MCF 10A (cell line): ENCODE measurements at places on chromosomes 7 and 10. TPM values are rescaled to one million over a fixed set of nuclear protein-coding genes. Genes with fewer than 3 reads are reported as not detected.

DNA sequence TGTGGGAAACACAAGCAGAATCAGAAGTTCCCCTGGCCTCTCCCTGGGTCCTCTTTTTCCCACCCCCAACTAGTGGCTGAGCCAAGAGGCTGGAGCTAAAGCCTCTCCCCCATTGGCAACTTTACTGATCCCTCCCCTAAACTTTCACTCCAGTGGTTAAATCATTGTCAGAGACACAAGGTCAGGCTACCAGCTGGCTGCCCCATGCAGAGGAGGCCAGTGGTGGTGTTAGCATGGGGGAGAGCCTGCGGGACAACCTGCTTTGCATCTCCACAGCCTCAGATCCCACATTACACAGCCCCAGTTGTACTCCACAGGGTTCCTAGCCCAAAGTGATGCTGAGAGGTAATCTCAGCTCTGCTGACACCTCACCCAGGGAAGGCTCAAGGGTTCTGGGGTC is 21.0 kb downstream of the NEUROG3 start:
- DNase-seq, result no peak

DNA sequence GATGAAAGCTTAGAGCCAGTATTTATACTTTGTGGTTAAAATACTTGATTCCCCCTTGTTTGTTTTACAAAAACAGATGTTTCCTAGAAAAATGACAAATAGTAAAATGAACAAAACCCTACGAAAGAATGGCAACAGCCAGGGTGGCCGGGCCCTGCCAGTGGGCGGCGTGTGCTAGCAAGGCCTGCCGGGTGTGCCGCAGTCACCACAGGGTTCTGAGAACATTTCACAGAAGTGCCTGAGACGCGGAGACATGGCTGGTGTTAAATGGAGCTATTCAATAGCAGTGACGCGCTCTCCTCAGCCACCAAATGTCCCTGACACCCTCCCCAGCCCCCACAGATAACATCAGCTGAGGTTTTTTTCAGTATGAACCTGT is 14.5 kb downstream of the GPR146 start:
- DNase-seq, result no peak

RGR gene
- not detected in 2 replicates for total RNA-seq

- peak; percentile 34 for DNase-seq
Observed at GRCh38 chr10:121112579-121113384, 261.6 kb downstream of the WDR11 start.

DNA sequence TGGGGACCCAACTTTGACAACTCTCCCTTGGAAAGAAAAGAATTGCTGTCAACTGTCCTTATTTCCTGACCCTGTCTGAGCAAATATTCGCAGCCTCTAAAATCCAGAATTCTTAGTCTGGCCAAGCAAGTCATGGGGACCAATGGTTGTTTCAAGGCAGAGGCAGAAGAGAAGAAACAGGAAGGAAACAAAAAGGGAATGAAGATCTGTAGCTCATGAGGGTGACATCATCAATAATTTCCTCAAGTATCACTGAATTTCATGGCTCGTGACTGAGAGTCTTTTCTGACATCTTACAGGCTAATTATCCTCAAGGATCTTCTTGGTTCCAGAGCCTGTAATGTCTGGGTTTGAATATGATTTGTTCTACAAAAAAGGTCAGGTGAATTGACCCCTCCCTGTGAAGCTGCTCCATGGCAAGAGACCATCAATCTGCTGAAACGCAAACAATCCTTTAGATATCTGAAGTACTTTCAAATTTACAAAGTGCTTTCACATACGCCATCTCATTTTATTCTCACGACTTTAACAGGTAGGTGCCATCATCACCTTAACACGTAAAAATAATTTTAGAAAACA is 5.8 kb downstream of the CDK6 start:
- DNase-seq, result no peak

PNLIPRP2 gene
- not detected in 2 replicates for total RNA-seq

SSMEM1 gene
- total RNA-seq, result not detected in 2 replicates

- peak; percentile 72 for DNase-seq
Observed at GRCh38 chr10:30986053-30986555, 45.6 kb downstream of the ZNF438 start.

NEURL1 gene
- total RNA-seq, result 0.20 TPM in 1 of 2 replicates, not detected in the other

ZNF92 gene
- total RNA-seq, result 5.4 and 5.6 TPM in 2 replicates

BUB3 gene
- total RNA-seq, result 185 and 197 TPM in 2 replicates

LRRC4 gene
- not detected in 2 replicates for total RNA-seq

ACBD7 gene
- total RNA-seq, result 0.54 and 0.63 TPM in 2 replicates

GRCh38 chr10:109940553-109940952 is 17.2 kb upstream of the XPNPEP1 start:
- no peak for DNase-seq

HTR7 gene
- total RNA-seq, result 14.1 and 15.3 TPM in 2 replicates

GRCh38 chr7:4030346-4030950 is 651.6 kb upstream of the FOXK1 start:
- DNase-seq, result no peak

CALML3 gene
- total RNA-seq, result 0.25 and 0.75 TPM in 2 replicates

CYP2C8 gene
- not detected in 2 replicates for total RNA-seq

PAX4 gene
- total RNA-seq, result not detected in 2 replicates

DNA sequence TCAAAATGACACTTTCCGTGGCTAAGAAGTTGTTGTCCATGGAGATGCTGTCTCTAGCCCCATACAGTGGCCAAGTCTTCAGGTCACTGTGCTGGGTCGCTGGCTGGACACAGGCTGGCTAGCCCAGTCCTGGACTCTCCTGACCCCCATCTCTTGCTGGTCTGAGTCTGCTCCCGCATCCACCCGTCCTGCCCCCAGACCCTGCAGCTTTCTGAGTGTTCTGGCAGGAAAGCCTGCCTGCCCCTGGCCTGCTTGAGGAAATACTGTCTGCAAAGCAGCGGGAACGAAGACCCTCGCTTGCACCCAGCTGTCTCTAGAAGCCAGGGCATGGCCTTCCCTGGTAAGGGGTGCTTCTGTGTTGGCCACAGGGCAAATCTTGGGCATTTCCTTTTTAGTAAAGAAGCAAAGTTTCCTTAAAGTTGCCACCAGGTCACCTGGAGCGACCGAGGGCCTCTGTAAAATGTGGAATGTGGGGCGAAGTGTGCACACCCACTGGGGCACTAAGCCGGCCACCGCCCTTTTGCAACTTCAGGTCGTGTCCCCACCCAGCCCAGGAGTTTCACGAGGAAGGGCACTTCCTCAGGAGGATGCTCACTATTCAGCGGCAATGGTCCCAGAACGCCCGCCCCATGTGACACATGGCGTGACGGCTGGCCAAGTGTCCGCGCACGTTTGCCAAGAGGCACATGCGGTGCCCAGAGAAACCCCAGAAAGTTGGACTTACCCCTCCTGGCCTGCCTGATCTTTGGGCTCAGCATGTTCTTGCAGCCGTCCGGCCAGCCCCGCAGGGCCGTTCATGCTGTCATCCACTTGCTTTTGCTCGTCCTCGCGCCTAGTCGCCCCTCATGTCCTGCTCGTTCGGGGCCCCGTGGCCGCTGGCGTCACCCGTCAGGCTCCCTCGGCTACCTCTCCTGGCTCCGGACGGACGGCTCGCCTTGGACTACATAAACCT is 558 bp downstream of the ARHGAP22 start:
- DNase-seq, result peak; percentile 28

GRCh38 chr7:80415522-80415921 is 96.3 kb downstream of the GNAT3 start:
- DNase-seq, result no peak

GRCh38 chr7:139494835-139495579 is 11.5 kb upstream of the KLRG2 start:
- DNase-seq, result no peak

DNA sequence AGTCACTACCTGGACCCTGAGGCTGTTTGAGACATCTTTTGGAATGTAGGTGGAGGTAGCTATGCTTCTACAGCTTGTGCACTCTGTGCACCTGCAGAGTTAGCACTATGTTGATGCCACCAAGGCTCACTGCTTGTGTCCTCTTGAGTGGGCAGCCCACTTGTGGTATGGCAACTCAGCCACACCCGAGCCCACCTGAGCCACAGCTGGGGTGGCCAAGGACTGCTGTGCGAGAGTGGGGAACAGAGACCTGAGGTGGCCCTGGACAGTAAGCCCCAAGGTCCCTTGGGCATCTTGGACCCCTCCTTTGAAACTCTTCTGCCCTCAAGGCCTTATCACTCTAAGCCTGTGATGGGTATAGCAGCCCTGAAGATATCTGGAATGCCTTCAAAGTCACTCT is 25.7 kb downstream of the MYO1G start:
- no peak for DNase-seq
